ENCODE measurements at places on chromosomes 6 and 20. TPM values are rescaled to one million over a fixed set of nuclear protein-coding genes. Genes with fewer than 3 reads are reported as not detected.
A peak's percentile ranks its signal among the peaks of the same experiment; 100 is the strongest.

C4B gene
- 4.6 TPM for total RNA-seq

GTSF1L gene
- not detected for total RNA-seq

HAO1 gene
- not detected for total RNA-seq

CTCFL gene
- 0.21 TPM for total RNA-seq

TLDC2 gene
- not detected for total RNA-seq

- DNase-seq, result no peak
These were observed 14.8 kb downstream of the CST7 start for GRCh38 chr20:24963672-24964505.

- DNase-seq, result no peak
These were observed 351.6 kb upstream of the CNR1 start for GRCh38 chr6:88517737-88518136.

DNA sequence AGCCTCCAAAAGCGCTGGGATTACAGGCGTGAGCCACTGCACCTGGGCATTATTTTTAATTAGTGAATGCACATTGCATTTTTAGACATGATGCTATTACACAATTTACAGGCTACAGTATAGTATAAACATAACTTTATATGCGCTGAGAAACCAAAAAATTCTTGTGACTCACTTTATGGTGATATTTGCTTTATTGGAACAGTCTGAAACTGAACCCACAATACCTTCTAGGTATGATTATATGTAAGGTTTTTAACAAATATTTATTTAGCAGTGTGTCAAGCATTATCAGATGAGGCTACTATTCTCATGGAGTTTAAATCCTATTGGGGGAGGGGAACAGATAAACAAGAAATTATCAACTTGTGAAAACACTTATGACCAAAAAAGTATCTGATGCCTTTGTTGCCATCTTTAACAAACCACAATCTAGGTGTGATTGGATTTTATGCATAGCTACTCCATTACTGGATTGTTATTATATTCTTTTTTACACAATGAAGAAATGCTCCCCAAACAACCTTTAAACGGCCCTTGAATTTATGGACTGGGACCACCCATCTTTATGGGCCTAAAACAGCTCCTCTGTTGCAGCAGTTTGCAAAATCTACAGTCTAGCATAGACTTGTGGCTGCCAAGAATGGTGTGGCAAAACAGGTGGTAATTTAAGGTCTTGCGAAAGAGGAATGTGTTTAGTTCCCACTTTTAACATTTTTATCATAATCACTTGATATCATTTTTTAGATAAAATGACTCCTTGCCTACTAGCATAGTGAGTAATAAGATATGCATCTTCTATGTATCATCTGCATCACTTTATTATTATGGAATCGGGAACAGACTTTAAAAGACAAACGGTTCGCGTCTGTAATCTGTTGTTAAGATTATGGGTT lies 159.2 kb upstream of the C6orf118 start:
- no peak for DNase-seq

- DNase-seq, result no peak
These were observed 794.7 kb downstream of the DHX35 start for GRCh38 chr20:39756828-39757227.

DNA sequence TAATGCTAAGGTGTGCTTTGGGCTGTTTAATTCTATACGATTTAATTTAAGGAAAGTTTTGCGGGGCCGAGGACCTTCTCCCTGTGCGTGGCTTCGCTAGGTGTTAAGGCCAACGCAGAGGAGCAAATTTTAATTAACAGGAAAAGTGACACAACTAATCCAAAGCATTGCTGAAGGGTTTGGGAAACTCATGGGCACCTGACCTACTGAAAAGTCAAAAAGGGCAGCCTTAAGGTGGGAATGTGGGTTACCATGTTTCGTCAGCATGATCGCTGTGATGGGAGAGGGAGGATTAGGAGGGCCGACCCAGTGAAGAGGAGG lies 415 bp upstream of the CUL9 start:
- no peak for DNase-seq

GRCh38 chr20:58891086-58891717 lies 38.7 kb downstream of the GNAS start:
- peak; percentile 72 for DNase-seq

DNA sequence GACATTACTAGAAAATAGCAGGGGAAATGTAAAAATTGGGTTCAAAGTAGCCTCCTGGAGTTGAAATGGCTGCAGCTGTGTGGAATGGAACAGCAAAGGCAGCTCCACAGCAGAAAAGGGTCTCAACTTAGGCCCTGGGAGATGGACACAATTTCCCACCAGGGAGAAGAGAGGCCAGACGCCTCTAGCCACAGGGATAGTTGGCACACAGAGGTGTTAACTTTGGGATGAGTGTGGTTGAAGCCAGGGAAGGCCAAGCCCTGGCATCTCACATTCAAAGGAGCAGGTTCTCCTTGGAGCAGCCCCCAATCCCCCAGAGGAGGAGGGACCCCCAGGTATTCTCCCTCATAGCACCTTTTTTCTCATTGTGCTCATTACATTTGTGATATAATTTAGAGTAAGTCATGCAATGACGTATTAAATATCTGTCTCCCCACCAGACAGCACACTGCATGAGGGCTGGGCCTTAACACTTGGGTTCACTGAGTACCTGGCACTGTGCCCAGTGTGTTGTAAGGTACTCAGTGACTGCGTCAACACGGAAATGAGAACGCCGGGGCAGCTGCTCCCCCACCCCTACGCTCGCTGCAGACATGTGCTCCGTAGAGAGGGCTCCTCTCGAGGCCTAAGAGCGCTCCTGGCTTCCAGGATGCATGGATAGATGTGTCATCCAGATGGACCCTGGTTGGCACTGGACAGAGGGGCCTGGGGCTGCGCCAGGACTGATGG lies 76.0 kb upstream of the CD93 start:
- DNase-seq, result no peak
